ENCODE measurements at places on chromosomes 16 and 17.
A peak's percentile ranks its signal among the peaks of the same experiment; 100 is the strongest.

DNA sequence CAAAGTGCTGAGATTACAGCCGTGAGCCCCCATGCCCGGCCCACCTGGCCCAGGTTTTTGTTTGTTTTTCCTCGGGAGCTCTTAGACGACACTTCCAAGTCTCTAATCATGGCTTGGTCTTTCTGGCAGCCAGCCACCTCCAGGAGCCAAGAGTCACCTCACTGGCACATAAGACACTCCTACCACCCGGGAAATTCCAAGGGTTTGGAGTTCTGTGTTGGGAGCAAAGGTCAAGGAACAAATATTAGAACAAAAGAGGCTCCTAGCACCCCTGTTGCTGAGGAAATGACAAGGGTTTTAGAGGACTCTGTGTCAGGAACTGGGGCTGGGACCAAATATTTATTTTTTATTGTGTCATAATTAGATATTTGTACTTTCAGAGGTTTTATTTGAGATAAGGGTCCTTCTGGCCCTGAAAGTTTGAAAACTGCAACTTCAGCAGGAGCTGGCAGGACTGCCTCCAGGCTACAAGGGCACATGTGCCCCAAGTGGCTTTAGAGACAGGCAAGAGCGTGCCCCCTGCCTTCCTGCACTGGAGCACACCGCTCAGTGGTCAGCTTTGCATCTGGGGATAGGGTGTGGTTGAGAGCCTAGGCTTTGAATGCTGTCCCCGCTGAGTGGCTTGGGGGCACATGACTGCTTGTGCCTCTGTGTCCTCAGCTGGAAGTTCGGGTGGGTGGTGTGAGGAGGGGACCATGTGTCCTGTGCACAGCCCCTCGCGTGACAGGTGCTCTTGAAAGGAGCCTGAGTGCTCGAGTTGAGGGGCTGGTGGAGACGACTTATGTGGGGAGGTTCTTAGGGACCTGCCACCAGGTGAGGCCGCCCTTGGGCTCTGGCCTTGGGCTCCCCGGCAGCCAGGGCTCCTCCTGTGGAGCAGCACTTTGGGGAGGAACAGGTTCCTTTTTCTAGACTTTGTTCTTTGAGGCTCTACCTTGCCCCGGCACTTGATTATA lies 29.7 kb downstream of the MGRN1 start:
- DNase-seq: no peak

GRCh38 chr16:27229891-27230470 lies 26.7 kb downstream of the KDM8 start:
- DNase-seq: no peak

DNA sequence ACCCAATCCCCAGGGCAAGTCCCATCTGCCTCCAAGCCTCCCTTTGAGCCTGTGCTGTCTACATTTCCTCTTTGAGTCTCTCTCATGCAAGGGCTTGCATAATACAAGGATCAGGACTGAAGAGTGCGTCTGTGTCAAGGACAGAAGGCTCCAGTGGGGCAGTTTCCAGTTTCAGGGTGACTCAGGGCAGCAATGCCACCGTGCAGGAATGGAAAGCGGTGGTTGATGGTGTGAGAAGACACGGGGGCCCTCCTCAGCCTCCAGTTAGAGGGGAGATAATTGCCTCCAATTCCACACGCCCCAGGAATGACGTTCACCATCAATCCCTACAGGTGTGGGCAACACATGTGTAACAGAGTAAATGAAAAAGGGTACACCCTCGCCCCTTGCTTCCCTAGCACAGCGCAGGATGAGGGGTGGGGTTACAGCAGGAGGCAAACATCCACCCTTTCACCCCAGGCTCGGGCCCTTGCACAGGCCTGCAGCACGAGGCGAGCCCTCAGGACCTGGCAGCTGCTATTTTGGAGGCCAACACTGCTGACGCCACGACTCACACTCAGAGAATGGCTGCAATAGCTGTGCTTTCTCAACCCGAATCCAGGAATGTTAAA lies 24.8 kb upstream of the SLC25A19 start:
- peak; percentile 42 for DNase-seq

DNA sequence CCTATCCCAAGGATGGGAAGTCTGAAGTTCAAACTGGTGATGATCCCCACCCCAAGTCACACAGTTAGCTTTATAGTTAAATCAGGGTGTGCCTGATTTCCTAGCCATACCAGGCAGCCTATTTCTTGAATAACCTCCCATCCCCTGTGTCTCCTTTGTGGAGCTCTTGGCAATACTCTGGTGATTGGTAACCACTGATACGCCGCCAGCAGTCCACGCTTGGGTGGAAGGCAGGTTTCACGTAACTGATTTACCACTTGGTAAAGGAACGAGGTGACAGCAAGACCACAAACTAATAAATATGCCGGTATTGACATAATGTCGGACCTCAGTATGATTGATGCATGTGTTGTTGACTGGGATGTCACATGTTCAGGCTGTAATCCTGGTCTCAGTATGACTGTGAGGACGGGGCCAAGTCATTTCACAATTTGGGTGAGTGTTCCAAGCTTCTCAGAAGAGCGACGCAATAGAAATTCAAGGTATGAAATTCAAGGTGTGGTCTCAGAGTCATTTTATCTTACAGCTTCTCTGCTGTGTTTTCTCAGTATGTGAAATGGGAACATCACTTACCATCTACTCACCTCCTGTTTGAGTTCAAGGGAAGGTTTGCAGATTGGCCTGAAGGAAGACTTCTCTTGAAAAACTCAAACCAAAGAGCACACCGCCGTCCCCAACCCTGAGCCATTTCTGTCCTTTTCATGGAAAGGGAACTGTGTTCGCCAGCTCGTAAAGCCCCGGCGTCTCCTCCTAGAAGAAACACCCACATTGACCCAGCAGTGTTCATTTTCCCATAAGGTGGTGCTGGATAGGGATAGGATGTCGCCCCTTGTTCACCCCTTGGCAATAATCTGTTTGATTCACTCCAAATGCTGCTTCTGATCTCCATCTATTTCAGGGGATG lies 678.9 kb downstream of the WWOX start:
- DNase-seq: no peak

GRCh38 chr17:16150251-16150856 lies 65.0 kb downstream of the NCOR1 start:
- DNase-seq: peak; percentile 68

DNA sequence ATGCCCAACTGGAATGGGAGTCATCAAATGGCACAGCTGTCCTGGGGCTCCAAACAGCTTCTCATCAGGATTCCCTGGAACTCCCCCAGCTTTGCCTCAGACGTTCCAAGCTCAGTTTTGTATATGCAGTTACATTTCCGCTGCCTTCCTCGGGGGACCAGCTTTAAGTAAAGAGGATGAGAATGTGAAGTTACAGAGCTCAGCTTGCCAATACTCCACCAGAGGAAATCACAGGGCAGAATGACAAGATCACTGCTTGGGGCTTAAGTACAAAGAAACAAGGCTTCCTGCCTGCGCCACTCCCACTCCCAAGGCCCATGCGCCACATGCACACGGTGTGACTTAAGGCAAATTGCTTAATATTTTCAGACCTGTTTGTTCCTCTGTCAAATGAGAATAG lies 272.4 kb upstream of the CDH11 start:
- DNase-seq: no peak

GRCh38 chr16:65773301-65773874 lies 593.1 kb upstream of the CDH5 start:
- DNase-seq: no peak

- no peak for DNase-seq
Observed at GRCh38 chr16:86046026-86046425, 147.1 kb downstream of the IRF8 start.

DNA sequence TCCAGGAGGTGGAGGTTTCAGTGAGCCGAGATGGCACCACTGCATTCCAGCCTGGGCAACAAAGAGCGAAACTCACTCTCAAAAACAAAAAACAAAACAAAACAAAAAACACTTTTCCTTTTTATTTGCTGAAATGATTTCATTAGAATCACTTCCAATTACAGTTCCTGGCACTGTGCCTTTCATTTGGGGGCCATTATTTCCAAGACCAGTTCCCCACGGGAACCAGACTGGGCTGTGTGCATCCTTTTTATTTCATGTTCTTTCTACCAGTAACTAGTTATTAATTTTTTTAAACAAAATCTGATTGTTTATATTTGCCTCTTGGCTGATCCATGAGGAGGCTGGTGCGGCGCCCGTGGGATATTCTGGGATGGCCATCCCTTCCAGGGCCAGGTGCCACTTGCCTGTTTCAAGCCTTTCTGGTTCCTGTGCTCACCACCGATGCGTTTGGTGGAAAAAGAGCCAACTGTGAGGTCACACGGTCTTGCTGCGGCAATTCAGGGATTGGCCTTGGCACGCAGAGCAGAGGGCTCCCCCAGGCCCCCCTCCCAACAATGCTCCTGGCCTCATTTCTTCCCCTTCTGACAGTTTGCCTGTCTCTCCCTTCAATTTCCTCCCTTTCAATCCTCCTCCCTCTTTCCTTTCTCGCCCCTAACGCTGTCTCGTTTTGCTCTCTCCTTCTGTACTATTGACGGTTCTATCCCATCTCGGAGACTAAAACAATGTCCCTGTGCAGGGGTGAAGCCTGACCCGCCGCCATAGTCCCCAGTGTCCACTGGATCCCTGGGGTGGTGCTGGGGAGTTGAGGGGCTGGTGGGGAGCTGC lies 13.4 kb downstream of the UBALD1 start:
- DNase-seq: no peak

DNA sequence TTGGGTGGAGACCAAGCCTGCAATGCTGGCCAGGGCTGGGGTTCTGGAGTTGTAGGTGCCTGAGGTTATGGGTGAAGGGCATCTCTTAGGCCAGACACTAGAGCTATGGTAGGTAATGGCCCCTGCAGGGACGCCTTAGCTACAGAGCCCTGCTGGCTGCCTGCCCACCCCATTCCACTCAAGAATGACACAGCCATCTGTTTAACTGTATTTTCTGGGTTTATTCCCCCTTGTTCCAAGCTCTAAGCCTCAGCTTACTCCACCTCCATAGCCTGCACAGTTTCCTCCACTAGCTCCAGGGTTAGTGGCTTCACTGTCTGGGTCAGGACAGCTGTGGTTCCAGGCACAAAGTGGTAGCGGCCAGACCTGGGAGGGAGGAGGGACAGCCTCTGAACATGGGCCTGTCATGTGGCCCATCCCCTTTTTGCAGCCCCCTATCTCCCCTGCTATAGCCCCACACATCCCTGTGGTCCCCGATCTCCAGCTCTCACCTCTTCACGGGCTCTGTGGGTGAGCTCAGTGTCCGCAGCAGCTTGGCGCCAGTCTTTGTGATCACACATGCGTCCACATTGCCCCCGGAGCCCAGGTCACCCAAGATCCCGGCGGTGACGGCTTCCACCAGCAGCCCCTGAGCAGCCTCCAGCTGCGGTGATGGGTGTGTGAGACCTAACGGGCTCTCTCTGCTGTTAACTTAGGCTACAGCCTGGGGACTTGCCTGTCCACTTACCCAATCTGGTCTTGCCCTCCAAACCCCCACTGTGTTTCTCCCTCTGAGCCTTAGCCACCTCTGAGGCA lies 2.1 kb downstream of the PSMB10 start:
- DNase-seq: peak; percentile 16

GRCh38 chr16:21996923-21997696 lies 3.8 kb downstream of the PDZD9 start:
- DNase-seq: no peak

- peak; percentile 71 for DNase-seq
Observed at GRCh38 chr17:56593646-56594319, at the start of gene NOG. NOG (plus strand) TSS chr17:56593699; CDS start chr17:56594224, 525 bp downstream.

DNA sequence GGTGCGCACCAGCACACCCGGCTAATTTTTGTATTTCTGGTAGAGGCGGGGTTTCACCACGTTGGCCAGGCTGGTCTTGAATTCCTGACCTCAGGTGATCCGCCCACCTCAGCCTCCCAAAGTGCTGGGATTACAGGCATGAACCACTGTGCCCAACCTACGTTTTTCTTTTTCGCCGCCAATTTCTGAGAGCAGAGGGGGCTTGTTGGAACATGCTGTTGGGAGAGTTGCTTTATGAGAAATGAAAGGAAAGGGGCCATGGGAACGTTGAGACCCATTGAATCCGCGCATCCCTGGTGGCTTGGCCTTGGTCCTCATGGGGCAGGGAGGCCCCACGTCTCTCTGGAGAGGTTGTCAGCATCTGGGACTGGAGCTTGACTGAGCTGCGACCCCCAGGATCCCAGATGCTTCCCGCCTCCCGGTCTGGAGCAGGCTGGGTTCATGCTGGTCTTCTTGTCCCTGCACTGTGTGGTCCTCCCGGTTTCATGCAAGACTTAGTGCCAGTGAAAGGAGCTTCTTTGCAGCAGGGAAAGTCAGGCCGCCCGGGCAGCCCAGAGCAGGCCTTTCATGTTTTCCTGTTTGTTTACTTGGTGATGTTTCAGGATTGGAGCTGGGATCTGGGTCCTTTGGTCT lies 22.8 kb downstream of the CRISPLD2 start:
- no peak for DNase-seq

DNA sequence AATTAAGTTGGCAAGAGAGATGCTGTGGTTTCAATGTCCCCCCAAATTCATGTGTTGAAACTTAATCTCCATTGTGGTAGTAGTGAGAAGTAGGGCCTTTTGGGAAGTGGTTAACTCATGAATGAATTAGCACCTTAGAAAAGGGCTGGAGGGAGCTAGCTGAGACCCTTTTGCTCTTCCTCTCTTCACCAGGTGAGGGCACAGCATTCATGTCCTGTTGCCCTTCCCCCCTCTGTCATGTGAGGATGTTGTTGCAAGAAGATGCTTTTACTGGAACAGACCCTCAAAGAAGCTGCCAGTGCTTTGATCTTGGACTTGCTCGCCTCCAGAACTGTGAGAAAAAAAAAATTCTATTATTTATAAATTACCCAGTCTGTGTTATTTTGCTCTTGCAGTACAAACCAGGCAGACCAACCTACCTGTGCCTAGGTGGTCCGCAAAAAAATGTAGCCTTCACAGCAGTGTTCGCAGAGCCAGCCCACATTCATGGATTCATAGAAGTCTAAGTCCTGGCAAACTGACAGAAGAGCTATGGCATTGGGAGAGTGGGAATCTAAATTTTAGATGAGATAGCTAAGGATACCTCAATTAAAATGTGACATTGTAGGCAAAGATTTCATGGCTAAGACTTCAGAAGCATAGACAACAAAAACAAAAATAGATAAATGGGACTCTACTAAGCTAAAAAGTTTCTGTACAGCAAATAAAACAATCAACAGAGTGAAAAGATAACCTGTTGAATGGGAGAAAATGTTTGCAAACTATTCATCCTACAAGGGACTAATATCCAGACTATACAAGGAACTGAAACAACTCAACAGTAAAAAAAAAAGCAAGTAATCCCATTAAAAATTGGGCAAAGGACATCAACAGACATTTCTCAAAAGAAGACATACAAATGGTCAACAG lies 32.0 kb upstream of the ABCA5 start:
- peak; percentile 5 for DNase-seq
